ENCODE measurements at places on chromosomes 1 and 21. TPM values are rescaled to one million over a fixed set of nuclear protein-coding genes. Genes with fewer than 3 reads are reported as not detected.

Gene B3GALT2
- not detected for total RNA-seq

Gene CRNN
- not detected for total RNA-seq

Gene S100A10
- 245 TPM for total RNA-seq

Gene PODN
- 5.1 TPM for total RNA-seq

Gene FCRL4
- not detected for total RNA-seq

Data from subcutaneous preadipocyte (primary cell).